ENCODE measurements at places on chromosomes 1 and 21.

GRCh38 chr1:12012560-12013316, 6.6 kb upstream of the MIIP start:
- DNase-seq: no peak

DNA sequence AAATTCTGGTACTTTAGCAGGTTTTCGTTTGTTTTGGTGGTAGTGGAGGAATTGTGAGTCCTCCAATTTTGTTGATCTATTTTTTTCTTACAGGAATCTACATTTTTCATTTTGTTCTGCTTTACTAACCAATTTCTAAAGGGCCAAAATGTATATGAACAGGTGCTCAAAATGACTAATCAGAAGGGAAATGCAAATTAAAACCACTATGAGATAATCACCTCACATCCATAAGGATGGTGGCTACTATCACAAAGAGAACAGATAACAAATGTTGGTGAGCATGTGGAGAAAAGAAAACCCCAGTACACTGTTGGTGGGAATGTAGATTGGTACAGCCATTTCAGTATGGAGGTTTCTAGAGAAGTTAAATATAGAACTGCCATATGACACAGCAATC, 134.2 kb downstream of the LMO4 start:
- DNase-seq: no peak

- DNase-seq: no peak
These were observed 180.4 kb downstream of the FOXD2 start for GRCh38 chr1:47618222-47618720.

- peak; percentile 36 for DNase-seq
These were observed 926.6 kb downstream of the LTN1 start for GRCh38 chr21:28066076-28066475.

DNA sequence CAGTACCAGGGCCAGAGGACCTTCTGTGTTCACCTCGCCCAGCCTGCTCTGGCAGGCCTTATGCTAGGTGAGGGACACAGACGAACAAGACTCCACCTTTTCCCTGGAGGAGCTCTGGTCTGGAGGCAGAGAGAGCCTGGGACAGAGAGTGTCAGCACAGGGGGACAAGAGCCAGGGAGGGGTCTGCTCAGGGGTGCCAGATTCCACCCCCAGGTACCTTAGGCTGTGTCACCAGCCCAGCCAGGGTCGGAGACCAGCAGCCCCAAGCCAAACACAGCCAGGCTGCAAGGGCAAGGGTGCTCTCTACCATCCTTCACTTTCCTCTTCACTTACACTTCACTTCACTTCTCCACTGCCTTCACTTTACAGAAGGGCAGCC, 4.3 kb upstream of the LRP8 start:
- DNase-seq: no peak

- peak; percentile 55 for DNase-seq
These were observed 326.1 kb upstream of the BEND5 start for GRCh38 chr1:49102752-49103151.

- peak; percentile 76 for DNase-seq
These were observed 153.3 kb downstream of the NR5A2 start for GRCh38 chr1:200180821-200181220.

DNA sequence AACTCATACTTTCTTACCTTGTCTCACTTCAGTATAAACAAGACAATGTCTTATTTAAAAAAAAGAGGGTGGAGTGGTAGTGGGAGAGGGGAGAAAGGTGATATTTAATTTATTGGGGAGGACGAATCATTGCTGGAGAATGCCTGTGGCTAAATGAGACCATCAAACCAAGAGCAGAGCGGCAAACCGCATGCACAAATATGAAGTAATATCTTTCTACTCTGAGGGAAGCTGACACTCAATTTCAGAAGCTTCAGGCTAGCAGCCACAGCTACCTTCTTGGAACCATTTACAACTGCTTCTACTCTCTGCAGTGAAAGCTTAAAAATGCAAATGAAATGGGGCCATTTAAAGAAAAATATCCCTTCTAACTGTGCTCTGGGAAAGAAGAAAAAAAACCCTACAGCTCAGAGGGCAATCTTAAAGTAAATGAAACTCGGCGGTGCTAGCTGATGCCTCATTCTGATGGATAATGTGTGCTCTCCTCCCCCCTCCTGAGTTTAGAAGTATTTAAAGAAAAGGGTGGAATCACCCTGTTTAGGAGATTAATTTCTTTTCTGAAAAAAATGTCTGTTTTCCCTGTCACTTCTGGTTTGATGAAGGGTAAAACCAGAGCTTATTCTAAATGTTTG, 178.2 kb upstream of the CAMK1G start:
- peak; percentile 60 for DNase-seq

DNA sequence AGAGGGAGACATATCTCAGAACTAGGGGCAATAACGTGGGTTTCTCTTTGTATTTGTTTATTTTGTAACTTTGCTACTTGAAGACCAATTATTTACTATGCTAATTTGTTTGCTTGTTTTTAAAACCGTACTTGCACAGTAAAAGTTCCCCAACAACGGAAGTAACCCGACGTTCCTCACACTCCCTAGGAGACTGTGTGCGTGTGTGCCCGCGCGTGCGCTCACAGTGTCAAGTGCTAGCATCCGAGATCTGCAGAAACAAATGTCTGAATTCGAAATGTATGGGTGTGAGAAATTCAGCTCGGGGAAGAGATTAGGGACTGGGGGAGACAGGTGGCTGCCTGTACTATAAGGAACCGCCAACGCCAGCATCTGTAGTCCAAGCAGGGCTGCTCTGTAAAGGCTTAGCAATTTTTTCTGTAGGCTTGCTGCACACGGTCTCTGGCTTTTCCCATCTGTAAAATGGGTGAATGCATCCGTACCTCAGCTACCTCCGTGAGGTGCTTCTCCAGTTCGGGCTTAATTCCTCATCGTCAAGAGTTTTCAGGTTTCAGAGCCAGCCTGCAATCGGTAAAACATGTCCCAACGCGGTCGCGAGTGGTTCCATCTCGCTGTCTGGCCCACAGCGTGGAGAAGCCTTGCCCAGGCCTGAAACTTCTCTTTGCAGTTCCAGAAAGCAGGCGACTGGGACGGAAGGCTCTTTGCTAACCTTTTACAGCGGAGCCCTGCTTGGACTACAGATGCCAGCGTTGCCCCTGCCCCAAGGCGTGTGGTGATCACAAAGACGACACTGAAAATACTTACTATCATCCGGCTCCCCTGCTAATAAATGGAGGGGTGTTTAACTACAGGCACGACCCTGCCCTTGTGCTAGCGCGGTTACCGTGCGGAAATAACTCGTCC, 1.3 kb upstream of the OLIG2 start:
- DNase-seq: no peak

DNA sequence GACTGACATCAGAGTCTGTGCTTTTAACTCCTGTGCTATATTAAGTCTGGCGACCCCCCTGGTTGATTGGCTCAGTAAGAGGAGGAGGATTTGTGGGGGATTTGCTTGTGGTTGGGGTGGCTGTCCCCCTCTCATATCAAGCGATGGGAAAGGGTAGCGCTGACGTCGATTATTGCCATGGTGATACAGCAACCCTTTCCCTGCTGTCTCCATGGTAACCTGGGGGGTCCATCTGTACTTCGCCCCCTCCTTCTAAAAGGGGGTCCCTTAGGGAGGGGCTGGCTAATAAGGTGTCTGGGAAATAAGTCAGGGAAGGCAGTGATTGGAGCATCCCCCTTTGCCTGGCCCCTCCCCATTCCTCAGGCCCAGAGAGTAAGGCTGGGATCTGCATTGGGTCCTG, 4.7 kb downstream of the FAM229A start:
- no peak for DNase-seq

DNA sequence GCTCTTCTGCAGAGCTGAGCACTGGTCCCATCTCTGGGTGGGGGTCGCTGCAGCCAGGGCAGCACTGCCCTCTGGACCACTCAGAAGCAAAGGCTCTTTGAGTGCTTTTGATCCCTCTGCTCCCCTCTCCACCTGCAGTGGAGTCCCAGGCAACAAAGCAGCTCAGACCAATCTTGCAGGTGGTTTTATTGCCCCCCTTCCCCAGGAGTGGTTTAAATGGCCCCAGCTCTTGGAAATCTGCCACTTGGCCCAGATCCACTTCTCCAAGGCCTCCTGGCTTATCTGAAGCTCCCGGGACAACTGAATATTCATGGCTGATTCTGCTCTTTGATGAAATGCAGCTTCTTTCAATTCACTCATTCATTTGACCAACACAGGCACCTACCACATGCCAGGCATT, 2.7 kb downstream of the STUM start:
- no peak for DNase-seq

DNA sequence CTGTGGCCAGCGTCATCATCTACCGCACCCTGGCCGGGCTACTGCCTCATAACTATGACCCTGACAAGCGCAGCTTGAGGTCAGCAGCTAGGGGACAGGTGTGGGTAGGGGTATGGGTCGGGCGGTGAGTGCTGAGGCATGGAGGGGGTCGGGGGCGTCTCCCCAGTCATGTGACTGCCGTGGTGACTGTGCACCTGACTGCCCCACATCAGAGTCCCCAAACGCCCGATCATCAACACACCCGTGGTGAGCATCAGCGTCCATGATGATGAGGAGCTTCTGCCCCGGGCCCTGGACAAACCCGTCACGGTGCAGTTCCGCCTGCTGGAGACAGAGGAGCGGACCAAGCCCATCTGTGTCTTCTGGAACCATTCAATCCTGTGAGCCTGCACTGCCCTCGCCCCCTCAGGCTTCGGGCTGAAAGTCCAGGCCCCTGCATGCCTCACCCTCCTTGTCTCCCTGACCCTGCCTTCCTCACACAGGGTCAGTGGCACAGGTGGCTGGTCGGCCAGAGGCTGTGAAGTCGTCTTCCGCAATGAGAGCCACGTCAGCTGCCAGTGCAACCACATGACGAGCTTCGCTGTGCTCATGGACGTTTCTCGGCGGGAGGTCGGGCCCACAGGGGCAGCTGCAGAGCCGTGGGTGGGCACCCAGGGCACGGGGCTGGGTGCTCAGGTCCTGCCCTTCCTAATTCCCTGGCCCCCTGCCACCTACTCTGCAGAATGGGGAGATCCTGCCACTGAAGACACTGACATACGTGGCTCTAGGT, 13.5 kb downstream of the PSRC1 start:
- DNase-seq: no peak

GRCh38 chr1:99772809-99773208, 6.4 kb upstream of the FRRS1 start:
- no peak for DNase-seq

- DNase-seq: peak; percentile 8
These were observed 499.2 kb downstream of the OMA1 start for GRCh38 chr1:58047265-58047858.

DNA sequence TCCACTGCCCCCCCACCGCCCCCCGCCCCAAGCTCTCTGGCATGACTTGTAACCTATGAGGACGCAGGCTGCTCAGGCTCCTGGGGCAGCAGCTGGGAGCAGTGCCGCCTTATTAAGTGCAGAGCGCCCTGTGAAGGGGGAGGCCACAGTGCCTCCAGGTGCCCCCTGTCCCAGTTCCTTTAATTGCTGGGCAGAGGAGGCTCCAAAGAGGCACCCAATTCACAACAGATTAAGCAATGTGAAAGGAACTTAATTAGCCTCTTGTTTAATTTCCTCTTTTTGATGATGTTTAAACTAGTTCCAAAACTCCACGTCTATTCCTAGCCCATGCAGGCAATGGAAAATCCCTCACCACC, 3.0 kb downstream of the RXFP4 start:
- no peak for DNase-seq

DNA sequence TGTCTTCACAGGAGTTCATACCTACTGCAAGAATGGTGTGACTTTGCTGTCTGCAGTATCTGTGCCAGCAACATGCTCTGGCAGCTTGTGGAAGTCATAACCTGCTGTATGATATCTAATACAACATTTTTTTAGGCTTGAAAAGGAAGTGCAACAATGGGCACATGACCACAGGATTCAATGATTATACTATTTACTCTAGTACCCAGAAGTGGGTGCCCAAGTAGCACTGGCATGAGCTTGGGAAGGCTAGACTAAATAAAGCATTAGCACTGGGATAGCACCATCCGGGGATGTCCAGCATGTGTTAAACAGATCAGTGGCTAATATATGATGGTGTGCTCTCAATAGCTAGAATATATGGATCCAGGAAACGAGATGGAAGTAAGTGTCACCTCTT, 98.6 kb upstream of the PDE4B start:
- DNase-seq: no peak

GRCh38 chr1:209756615-209757445, 977 bp downstream of the TRAF3IP3 start:
- DNase-seq: no peak

DNA sequence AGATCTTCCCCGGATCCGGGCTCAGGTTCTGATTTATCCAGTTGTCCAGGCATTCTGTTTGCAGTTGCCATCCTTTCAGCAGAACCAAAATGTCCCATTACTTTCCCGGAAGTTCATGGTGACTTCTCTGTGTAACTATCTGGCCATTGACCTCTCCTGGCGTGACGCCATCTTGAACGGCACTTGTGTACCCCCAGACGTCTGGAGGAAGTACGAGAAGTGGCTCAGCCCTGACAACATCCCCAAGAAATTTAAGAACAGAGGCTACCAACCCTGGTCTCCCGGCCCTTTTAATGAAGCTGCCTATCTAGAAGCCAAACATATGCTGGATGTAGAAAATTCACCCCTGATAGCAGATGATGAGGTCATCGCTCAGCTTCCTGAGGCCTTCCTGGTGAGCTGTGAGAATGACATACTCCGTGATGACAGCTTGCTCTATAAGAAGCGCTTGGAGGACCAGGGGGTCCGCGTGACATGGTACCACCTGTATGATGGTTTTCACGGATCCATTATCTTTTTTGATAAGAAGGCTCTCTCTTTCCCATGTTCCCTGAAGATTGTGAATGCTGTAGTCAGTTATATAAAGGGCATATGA, 22.4 kb downstream of the AADACL4 start:
- DNase-seq: peak; percentile 35

DNA sequence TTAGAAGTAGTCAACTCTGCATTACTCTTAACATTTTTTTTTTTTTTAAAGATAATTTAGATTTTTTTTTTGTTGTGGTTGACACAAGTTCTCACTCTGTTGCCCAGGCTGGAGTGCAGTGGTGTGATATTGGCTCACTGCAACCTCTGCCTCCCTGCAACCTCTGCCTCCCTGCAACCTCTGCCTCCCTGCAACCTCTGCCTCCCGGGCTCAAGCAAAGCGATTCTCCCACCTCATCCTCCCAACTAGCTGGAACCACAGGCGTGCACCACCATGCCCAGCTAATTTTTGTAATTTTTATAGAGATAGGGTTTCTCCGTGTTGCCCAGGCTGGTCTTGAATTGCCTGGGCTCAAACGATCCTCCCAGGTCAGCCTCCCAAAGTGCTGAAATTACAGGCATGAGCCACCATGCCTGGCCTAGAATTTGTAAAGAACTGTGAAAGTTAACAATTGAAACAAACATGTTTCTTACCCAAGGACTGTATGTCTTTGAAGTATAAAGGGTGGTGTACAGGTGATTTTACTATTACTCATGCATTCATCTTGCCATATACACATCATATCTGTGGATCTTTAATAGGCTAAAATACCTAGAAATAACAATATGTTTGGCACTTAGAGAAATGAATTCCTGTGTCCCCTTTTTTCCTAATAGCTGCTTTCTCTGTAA, 114.7 kb downstream of the ATP5PO start:
- no peak for DNase-seq
